ENCODE measurements at places on chromosomes 16 and 17. TPM values are rescaled to one million over a fixed set of nuclear protein-coding genes. Genes with fewer than 3 reads are reported as not detected.

Gene KCNJ18
- total RNA-seq = not detected

Gene BCL6B
- 0.88 TPM for total RNA-seq

Gene SLC12A3
- 5.0 TPM for total RNA-seq

Gene KRTAP4-1
- not detected for total RNA-seq

Gene ITGAD
- total RNA-seq = 0.07 TPM

Gene CD7
- 0.42 TPM for total RNA-seq

DNA sequence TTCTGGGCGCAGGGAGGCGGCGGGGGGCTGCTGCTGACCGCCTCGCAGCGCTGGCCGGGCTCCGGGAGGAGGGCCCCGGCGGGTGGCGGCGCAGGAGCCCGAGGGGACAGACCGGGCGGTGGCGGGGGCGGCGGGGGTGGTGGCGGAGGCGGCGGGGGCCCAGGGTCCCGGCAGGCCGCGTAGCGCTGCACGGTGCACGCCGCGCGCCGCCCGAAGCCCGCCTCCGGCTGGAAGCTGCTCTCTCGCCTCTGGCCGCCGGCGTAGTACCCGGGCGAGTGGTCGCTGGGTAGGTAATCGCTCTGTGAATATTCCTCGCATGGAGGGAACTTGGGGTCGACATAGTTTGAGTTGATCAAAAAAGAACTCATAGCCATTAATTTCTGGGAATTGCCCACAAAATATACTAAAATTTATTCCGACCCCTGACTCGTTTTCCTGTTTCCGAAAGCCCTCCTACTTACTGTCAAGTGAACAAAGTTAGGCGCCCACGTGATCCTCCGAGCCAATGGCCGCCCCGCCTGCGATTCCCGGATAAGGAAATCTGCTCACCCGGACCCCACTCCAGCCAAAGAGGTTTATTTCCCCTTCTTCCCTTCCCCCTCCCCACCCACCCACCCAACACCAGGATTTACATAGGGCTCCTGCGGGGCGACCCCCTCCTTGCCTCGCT is at the start of gene HOXB4:
Gene HOXB4, minus strand, starts transcription at position 405 of the 670 bp plus-strand sequence. Its CDS starts 31 bp downstream, at position 374.
- DNase-seq = peak; percentile 42

- no peak for DNase-seq
Measured at GRCh38 chr17:72743037-72743467, 349.4 kb downstream of the SLC39A11 start.

GRCh38 chr17:18069101-18069500 is 18.6 kb upstream of the DRG2 start:
- DNase-seq = no peak

- no peak for DNase-seq
Measured at GRCh38 chr16:4372578-4373355, 1.1 kb downstream of the VASN start.

- no peak for DNase-seq
Measured at GRCh38 chr17:83032781-83033180, 46.6 kb upstream of the METRNL start.

- no peak for DNase-seq
Measured at GRCh38 chr17:72399608-72400487, 279.0 kb downstream of the SOX9 start.

DNA sequence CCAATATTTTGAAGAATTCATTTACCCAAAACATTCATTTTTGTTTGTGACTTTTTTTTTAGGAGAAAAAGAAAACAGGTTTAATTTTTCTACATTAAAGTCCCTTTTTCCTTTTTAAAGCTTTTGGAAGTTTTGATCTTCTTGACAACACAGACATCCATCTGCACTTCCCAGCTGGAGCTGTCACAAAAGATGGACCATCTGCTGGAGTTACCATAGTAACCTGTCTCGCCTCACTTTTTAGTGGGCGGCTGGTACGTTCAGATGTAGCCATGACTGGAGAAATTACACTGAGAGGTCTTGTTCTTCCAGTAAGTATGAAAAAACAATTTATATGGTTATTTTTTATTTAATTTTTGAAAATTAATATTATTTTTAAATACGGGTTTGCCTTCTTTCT is 37.2 kb downstream of the SIAH1 start:
- no peak for DNase-seq

GRCh38 chr17:57515662-57516211 is 229.4 kb downstream of the CCDC182 start:
- no peak for DNase-seq

GRCh38 chr16:50126183-50126582 is 26.9 kb upstream of the TENT4B start:
- no peak for DNase-seq

DNA sequence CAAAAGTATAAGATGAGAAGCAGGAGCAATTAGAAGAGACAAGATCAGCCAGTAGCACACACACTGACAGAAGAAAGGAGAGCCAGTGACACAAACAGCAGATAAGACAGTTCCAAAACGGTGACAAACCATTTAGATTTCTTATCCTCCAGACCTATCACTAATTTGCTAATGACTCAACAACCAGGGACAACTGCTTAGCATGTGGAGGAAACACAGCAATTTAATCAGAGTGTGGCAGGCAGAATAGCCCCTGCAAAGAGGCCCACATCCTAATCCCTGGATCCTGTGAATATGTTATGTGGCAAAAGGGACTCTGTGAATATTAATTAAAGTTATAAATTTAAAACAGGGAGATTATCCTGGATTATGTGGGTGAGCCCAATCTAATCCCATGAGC is 81.1 kb downstream of the CACNG1 start:
- DNase-seq = no peak

DNA sequence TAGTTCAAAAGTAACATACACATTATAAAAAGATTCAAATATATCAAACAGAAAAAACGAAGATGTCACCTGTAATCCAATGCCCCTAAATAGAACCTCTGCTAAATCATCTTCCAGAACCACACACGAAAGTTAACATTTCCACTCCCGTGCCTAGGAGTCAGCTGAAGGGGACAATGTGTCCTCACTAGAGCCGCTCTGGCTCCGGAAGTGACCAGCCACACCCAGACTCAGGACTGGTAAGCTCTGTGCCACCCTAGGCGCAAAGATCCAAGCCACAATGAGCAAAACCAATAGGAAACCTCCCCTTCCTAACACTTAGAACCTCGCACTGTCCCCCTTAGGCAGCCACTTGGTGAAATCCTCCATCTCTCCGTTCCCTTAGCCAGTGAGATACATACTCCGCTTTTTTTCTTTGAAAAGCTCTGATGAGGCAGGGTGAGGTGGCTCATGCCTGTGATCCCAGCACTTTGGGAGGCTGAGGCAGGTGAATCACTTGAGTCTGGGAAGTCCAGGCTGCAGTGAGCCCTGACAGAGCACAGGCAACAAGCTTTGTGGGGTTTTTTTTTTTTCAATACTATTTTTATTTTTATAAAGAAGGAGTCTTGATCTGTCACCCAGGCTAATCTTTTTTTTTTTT is 11.8 kb downstream of the CTRB1 start:
- no peak for DNase-seq

GRCh38 chr17:81448950-81449349 is 53.7 kb downstream of the BAHCC1 start:
- DNase-seq = no peak

DNA sequence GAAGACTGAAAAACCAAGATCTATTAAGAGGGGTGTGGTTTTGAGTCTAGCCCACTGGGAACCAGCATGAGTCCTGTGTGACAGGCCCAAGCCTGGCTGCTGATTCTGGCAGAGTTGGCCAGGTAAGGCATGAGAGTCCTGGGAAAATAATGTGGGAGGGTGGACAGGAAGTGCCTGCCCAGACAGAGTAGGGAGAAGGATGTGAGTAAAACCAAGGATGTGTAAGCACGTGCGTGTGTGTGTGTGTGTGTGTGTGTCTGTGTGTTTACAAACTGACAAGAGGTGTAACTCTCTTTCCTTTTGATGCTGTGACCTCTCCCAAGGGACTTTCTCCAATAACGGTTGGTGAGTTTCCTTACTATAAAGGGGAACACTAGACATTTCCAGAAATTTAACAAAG is 15.6 kb upstream of the TEX2 start:
- no peak for DNase-seq

GRCh38 chr17:19339341-19339815 is 23.1 kb downstream of the B9D1 start:
- DNase-seq = no peak

- no peak for DNase-seq
Measured at GRCh38 chr16:12543700-12544476, 259.8 kb downstream of the CPPED1 start.

DNA sequence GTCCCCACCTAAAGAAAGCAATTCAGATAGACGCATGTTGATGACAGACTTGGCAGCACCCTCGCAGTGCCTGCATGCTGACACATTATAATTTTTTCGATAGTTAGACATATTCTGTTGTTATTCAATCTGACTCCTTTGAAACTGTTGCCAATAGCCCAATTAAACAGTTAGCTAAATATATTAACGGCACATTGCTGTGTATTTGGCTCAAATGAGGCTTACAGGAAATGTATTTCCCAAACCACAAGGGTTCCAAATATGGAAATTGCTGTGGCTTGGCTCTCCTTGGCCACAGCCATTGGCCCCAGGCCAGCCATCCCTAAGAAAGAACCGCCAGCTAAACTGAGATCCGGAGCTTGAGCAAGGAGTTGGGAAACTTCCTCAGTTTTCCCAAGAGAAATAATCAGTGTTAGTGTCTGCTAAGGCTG is 31.1 kb downstream of the C16orf82 start:
- DNase-seq = no peak

GRCh38 chr16:66551348-66551759 is 1.0 kb upstream of the CKLF start:
- DNase-seq = peak; percentile 36

GRCh38 chr17:72393553-72393952 is 272.7 kb downstream of the SOX9 start:
- DNase-seq = no peak

- DNase-seq = no peak
Measured at GRCh38 chr16:473046-474043, 47.9 kb downstream of the RAB11FIP3 start.

Data from activated B cell treated with CpG ODN at 0.5 μM for 24 hours (primary cell).